ENCODE measurements at places on chromosomes 3 and 15.
A peak's percentile ranks its signal among the peaks of the same experiment; 100 is the strongest.

DNA sequence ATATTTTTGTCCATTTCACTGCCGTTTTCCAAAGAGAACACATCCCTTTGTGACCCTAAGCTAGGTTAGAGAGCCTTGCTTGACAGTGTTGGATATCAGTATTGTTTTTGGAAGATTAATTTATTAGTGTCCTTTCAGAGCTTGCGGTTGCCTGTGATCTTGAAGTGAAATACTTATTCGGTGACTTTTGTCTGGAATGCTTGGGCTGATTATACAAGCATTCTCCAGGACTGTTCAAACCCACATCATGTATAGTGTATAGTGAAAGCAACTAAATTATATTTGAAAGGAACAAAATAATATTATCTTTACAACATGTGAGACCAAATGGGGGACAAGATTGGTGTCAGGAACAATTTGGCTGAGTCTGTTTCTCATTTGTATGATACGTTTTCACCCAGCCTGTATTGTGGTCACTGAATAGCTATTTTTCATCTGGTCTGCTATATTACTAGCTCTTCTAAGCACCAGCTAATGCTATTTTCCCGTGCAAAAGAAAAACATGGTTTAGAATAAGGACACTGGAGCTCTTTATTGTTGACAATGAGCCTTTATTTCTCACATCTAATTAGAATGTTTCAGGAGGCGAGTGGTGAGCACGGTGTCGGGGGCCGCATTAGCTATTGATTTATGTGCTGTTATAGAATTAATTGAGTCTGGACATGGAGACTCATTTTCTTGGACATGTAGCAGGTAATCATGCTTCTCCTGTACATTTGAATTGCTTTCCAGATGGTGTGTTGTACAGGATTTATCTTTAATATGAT is 158.1 kb downstream of the APBA2 start:
- no peak overlapping the region for H3K4me3 ChIP-seq
- H3K27me3 ChIP-seq = no peaks in the 10 kb centered on the region
- DNase-seq = no peak
- no peaks in the 10 kb centered on the region for H3K4me1 ChIP-seq
- H3K27ac ChIP-seq = no peak overlapping the region

DNA sequence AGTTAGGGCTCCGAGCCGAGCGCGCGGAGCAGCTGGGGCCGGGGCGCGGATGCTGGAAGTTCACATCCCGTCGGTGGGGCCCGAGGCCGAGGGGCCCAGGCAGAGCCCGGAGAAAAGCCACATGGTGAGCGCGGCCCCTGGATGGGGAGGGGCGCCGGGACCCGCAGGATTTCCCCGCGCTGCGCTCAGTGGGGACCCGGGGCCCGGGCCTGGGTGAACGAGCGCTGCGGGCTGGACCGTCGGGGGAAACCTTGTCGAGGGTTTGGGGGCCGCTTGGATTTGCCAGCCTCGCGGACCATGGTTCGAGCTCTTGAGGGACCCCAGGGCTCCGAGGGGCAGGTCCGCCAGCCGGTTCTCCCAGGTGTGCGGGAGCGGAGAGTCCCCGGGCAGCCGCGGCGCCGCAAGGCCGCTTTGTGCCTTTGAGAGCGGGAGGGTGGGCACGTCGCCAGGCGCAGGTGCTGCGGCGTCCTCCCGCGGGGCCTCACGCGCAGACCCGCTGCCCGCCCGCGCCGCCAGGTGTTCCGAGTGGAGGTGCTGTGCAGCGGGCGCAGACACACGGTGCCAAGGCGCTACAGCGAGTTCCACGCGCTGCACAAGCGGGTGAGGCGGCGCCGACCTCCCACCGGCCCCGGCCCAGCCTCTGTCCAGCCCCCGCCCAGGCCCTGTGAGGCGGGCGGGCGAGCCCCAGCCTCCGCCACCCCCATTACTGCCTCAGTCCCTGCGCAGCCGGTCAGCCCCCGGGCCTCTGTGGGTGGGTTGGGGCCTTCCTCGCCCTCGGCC is at the start of gene SNX22:
SNX22 (plus strand) TSS at position 5 of the 780 bp plus-strand sequence; CDS start at position 50, 45 bp downstream.
- no peak within 1 kb of the TSS for H3K27ac ChIP-seq
- DNase-seq = no peak
- H3K36me3 ChIP-seq = peaks cover 30% of the 10 kb centered on the region
- H3K27me3 ChIP-seq = peaks cover 17% of the 10 kb centered on the region

- H3K27me3 ChIP-seq = no peaks in the 10 kb centered on the region
- H3K27ac ChIP-seq = no peak overlapping the region
- no peak overlapping the region for H3K4me3 ChIP-seq
- no peaks in the 10 kb centered on the region for H3K4me1 ChIP-seq
These were observed 441.3 kb downstream of the TBL1XR1 start for GRCh38 chr3:176755977-176756376.

- H3K27me3 ChIP-seq = no peaks in the 10 kb centered on the region
- no peaks in the 10 kb centered on the region for H3K4me1 ChIP-seq
- DNase-seq = no peak
- no peaks in the 10 kb centered on the region for H3K36me3 ChIP-seq
- no peak overlapping the region for H3K27ac ChIP-seq
These were observed 65.1 kb upstream of the GUCA1C start for GRCh38 chr3:109018828-109019227.

DNA sequence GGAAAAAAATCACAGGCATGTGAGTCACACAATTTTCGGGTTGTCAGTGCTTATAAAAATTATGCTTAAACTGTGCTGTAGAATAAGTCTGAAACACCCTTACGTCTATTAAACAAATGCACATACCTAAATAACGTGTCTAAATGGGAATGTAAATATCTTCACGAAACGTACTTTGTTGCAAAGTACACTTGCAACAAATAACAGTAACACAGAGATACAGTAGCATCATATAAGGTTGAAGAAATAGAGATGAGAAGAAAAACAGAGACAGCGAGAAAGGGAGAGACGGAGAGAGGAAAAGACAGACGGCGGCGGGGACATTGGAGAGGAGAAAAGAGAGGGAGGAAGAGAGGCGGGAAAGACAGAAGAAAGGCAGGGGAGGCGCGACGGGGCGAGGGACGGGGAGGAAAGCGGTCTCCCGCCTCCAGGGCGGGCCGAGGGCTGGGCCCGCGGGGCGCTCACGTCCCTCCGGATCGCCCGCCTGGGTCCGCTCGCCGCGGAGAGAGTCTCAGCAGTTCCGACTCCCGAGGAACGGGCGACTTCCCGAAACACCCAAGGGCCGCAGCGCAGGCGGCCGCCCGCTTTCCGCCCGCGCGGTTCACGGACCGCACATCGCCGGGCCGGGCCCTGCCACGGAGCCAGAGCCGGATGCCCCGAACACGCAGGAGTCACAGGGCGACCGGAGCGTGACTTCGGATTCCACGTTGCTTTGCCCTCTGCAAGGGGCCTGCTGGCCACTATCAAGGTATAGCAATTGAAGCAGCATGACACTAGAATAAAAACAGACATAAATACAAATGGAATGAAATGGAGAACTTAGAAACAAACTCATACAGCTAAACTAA is 153.4 kb downstream of the LMLN start:
- H3K27me3 ChIP-seq = peaks cover 12% of the 10 kb centered on the region
- no peaks in the 10 kb centered on the region for H3K4me1 ChIP-seq
- H3K4me3 ChIP-seq = peak overlapping the region; percentile 48
- H3K36me3 ChIP-seq = no peaks in the 10 kb centered on the region
- DNase-seq = no peak

- no peaks in the 10 kb centered on the region for H3K4me1 ChIP-seq
- peaks cover 15% of the 10 kb centered on the region for H3K36me3 ChIP-seq
- no peaks in the 10 kb centered on the region for H3K27me3 ChIP-seq
- no peak overlapping the region for H3K27ac ChIP-seq
- DNase-seq = no peak
- no peak overlapping the region for H3K4me3 ChIP-seq
These were observed 14.5 kb downstream of the RIOX2 start for GRCh38 chr3:97957617-97958311.

- no peak for DNase-seq
- no peaks in the 10 kb centered on the region for H3K27me3 ChIP-seq
- H3K36me3 ChIP-seq = no peaks in the 10 kb centered on the region
- no peak overlapping the region for H3K27ac ChIP-seq
These were observed 2.0 kb upstream of the RPUSD2 start for GRCh38 chr15:40567111-40567510.

DNA sequence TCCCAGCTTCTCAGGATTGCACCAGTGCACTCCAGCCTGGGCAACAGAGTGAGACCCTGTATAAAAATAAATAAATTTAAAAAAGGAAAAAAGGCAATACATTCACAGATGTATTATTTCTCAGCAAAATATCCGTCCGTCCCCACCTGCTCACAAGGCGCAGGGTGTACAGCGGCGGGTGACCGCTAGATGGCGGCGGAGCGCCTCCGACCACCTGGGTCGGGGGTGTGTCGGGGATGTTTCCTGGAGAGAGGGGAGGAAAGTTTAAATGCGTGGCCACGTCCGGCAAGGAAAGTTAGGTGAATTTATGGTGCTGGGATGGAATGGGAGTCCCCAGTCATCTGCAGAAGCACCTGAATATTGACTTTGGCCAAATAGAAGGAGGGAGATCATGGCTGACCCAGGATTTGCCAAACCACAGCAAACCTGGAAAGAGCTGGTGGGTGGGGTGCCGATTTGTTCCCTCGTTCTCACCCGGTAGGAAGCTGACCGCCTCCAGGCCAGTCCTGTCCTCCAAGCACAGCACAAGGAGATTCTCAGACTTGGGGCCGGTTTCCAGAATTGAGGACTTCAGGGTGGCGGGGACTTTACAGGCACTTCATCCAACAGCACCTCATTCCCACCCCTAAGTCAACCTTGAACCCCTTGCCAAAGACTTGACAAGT is 88.3 kb downstream of the TMEM266 start:
- H3K4me1 ChIP-seq = peaks cover 20% of the 10 kb centered on the region
- no peak overlapping the region for H3K4me3 ChIP-seq
- no peaks in the 10 kb centered on the region for H3K27me3 ChIP-seq
- H3K27ac ChIP-seq = no peak overlapping the region
- peak; percentile 71 for DNase-seq
- no peaks in the 10 kb centered on the region for H3K36me3 ChIP-seq
